Muscle of leg (tissue), 16 donors: ENCODE measurements at places on chromosomes 13 and 19. TPM values are rescaled to one million over a fixed set of nuclear protein-coding genes. Genes with fewer than 3 reads are reported as not detected.

- H3K27me3 ChIP-seq = no peaks in the 10 kb centered on the region
- no peaks in the 10 kb centered on the region for H3K36me3 ChIP-seq
These were observed 889 bp downstream of the GTF2F2 start for GRCh38 chr13:45120967-45121831.

- no peak for DNase-seq
- no peaks in the 10 kb centered on the region for H3K4me1 ChIP-seq
- H3K36me3 ChIP-seq = no peaks in the 10 kb centered on the region
These were observed 245.2 kb downstream of the TBC1D4 start for GRCh38 chr13:75236774-75237173.

SPACA4 gene
- not detected for total RNA-seq

HSPB6 gene
- total RNA-seq = 46.7 TPM
